Breast epithelium (tissue), 4 donors: ENCODE measurements at places on chromosomes 4 and X. TPM values are rescaled to one million over a fixed set of nuclear protein-coding genes. Genes with fewer than 3 reads are reported as not detected.

GRCh38 chrX:103061486-103061885 is 2.5 kb downstream of the BEX1 start:
- H3K36me3 ChIP-seq = no peaks in the 10 kb centered on the region
- no peak overlapping the region for H3K4me3 ChIP-seq
- no peak overlapping the region for H3K27ac ChIP-seq
- DNase-seq = no peak

GRCh38 chrX:19760841-19761512 is 126.4 kb downstream of the SH3KBP1 start:
- H3K27ac ChIP-seq = no peak overlapping the region
- no peaks in the 10 kb centered on the region for H3K27me3 ChIP-seq
- DNase-seq = no peak

GRCh38 chrX:39966176-39966575 is 131.6 kb downstream of the BCOR start:
- H3K4me1 ChIP-seq = no peaks in the 10 kb centered on the region
- no peaks in the 10 kb centered on the region for H3K36me3 ChIP-seq
- no peak for DNase-seq
- H3K4me3 ChIP-seq = no peak overlapping the region
- H3K27ac ChIP-seq = no peak overlapping the region
- no peaks in the 10 kb centered on the region for H3K27me3 ChIP-seq

DNA sequence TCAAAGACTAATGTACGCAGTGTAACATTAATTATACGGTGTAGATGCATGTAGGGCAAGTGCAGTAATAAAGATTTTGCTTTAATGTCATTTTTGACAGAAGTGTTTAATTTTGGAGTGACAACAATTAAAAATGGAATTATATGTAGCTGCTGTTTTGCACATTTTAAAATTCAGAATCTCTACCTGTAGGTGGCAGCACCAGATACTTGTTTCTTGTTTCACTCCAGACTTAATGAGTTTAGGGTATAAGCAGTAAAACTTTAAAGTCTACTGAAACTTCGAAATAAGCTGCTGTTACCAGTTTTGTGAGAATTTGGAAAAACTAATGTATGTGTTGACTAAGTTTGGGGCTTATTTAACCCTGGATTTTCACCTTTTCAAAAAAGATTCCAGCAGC is 144.9 kb downstream of the POLA1 start:
- H3K4me3 ChIP-seq = no peak overlapping the region
- no peak overlapping the region for H3K27ac ChIP-seq
- no peaks in the 10 kb centered on the region for H3K36me3 ChIP-seq
- no peak for DNase-seq

GABRE gene
- total RNA-seq = 85.5 TPM

TAF7L gene
- 0.32 TPM for total RNA-seq
